Activated T-cell treated with anti-CD3 and anti-CD28 coated beads for 48 hours (primary cell): ENCODE measurements at places on chromosomes 6 and 20.

DNA sequence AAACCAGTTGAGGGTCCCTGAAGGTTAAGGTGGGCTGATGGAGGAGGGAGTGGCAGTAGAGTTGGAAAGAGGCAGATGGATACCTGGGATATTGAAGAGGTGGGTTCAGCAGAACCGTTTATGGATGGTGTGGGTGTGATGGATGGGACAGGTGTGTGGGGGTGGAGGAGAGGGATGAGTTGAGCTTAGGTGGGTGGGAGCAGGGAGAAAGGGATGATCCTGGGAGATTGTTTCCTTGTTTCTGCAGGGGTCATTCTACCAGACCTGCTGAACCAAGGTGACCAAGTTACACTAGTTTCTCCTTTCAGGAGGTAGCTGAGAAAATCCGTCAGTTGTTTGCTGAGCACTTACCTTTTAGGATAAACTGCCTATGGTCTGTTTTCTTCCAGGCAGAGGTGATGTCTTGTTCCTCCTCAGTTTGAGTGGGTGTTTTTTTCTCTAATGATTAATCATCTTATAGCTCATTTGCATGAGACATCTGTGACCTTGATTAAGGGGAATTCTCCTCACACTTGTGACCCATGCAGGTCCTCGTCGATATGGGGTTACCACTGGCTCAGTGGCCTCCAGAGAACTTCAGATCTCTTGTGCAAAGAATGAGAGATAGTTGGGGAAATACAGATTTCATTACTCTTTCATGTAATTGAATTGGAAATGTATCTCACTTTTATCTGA is 53.0 kb downstream of the FARS2 start:
- DNase-seq: no peak

DNA sequence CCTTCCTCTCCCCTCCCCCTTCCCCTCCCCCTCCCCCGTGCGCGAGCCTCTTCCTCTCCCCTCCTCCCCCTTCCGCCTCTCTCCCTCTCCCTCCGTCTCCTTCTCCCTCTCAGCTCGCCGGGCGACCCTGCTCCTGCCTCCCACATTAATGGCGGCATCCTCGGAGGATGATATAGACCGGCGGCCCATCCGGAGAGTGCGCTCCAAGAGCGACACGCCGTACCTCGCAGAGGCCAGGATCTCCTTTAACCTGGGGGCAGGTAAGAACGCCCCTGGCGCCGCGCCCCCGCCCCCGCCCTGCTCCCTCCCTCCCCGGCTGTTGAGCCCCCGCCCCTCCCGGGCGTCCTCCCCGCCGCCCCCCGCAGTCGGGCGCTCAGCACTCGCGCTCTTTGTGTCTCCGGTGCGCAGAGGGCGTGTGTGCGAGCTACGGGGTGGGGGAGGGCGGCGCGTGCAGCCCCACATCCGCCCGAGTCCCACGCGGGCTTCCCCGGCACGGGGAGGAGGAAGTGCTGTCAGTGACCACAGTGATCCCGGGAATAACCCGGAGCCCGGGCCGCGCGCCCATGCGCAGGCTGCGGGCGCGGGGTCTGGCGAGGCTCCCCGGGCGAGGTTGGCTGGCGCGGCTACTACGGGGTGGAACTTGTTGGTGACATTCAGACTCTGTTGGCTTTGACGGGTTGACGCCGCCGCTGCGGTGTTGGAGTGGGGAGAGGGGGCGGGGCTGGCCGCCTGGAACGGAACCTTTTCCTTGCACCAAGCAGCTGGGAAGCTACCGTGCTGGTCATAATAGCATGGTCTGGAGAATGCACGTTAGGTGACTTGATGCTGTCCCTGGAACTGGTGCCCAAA is 33.2 kb downstream of the PHACTR1 start:
- DNase-seq: no peak

- no peak for DNase-seq
Observed at GRCh38 chr6:30359276-30359675, 14.3 kb downstream of the RPP21 start.

DNA sequence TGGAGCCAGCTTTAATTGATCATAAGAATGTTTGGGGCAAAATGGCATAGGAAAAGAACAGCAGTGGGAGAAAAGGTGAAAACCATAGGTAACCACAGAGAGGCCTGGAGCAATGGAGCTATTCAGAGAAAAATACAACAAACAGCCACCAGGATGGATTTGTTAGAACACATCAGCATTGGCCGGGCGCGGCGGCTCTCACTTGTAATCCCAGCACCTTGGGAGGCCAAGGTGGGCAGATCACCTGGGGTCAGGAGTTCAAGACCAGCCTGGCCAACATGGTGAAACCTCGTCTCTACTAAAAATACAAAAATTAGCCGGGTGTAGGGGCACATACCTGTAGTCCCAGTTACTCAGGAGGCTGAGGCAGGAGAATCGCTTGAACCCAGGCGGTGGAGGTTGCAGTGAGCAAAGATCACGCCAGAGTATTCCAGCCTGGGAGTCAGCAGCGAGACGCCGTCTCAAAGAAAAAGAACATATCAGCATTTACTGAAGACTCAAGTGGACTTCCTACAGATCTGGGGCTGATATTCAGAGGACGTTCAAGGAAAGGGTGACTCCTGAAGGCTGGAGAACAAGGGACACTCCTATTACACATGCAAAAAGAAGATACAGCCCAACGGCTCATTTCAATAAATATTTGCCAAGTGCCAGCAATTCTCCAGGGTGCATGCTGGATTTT is 20.2 kb downstream of the SNHG17 start:
- DNase-seq: no peak

GRCh38 chr6:2900821-2901644 is 2.1 kb downstream of the SERPINB9 start:
- DNase-seq: no peak

DNA sequence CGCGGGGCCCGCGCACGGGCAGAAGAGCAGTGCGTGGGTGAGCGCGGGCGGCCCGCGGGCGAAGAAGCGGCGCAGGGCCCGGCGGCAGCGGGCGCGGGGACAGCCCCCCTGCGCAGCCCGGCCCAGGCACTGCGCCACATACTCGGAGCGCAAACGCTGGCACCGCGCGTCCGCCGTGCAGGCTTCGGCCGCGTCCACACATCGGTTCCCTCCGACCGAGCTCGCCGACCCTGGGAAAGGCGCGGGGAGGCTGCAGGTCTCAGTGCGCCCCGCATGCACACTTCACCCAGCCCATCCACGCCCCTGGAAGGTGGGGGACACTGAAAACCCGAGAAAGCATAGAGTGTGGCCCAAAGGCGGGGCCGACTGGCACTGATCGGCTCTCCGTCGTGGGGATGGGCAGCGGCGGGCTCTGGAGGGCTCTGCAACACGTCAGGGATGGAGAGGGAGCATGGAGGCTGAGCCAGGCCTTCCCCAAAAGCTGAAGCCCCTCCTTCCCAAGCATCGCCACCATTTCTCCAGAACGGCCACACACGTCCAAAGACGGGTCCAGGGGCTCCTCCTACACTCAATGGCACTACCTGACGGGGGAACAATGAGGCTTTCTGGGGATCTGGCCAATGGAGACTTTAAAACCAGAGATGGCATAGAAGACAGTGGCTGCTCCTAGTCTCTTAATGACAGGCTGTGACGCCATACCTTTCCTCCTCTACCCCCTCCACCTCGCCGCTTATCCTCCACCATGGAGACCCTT is 2.0 kb downstream of the GFRA4 start:
- DNase-seq: no peak

GRCh38 chr6:75023634-75024033 is 182.2 kb downstream of the COL12A1 start:
- no peak for DNase-seq

DNA sequence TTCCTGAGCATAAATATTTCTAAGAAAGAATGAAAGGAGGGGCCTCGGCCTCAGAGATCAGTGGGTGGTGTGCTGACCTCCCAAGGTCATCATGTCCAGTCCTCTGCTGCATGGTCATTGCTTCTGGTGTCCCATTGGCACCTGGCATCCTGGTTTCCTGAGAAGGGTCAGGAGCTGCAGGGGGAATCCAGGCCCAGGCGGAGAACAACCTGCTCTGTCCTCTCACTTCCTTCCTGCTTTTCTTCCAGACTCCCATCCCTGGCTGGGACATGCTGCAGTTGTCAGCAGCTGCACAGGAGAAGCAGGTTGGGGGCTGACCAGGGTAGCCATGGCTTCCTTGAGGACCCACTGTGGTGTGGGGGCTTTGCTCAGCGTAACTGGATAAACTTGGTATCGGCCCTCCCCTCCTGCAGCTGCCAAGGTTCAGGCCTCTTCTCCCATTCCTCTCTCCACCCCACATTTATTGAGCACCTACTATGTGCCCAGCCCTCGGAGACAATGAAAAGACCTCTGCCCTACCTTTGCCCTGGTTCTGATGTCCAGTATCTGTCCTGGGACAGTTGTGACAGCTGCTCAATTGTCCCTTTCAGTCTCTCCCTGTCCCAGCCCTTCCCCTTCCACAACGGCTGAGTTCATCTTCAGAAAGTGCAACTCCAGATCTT is 155.2 kb downstream of the CEBPB start:
- no peak for DNase-seq

- DNase-seq: no peak
Observed at GRCh38 chr6:146581968-146582367, 16.8 kb upstream of the ADGB start.

GRCh38 chr6:52310932-52311331 is 26.4 kb upstream of the MCM3 start:
- no peak for DNase-seq

DNA sequence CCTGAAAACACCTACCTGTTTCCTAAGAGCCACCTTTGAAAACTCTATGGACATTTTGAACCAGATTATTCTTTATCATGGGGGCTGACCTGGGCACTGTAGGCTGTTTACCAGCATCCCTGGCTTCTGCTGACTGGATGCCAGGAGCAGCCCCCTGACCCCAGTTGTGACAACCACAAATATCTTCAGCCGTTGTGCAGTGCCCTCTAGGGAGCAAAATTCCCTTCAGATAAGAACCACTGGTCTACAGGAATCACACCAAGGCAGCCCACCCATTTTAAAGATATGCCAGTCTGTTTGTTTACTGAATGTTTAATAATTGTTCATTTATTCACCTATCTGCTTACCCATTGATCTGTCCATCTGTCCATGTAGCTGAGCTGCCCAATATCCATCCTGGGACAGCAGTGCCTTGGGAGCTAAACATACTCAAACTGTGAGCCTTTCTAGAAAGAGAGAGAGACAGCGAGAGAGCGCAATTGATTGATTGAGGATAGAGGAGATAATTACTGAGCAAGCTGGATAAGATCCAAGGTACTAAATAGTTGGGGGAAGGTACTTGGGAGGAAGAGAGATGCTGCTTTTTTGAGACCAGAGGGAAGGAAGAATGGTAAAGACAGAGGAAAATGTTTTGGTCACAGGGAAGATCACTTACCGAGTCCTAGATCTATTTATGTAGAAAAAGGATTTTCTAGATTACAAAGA is 276.8 kb downstream of the NRN1 start:
- DNase-seq: no peak

DNA sequence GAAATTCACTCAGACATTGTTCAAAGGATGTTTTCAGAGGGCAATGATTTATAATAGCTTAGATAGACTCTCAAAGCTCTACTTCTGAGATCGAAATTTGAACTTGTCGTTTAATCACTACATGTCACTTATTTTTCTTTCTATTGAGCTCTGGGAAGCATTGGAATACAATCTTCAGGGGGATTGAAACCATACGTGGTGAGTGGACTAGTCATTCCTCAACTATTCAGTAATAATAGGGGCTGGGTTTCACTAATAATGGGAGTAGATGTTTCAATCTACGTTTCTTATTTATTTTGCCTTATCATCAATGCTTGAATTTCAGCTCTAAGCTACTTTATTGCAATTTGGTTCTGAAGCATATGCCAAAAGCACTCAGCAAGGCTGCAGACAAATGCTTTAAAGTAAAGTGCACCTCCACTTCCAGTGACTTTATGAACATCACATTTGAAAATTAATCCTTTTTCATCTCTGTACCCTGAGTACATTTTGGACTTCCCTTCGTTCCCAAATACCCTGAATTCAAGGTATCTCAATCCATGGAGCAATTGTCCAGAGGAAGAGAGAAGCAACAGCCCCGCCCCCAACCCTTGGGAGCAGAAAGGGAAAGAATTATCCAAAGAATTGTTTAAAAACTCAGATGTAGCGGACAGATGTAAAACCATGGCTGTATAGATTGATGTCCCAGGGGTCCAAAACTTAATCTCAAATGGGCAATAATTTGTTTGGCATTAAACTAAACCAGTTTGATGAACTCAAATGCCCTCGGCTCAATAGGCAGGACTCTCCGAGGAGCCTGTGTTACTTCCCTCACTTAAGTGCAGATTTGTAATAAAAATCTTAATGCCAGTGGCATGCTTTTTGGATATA is 68.1 kb downstream of the HFE start:
- no peak for DNase-seq

DNA sequence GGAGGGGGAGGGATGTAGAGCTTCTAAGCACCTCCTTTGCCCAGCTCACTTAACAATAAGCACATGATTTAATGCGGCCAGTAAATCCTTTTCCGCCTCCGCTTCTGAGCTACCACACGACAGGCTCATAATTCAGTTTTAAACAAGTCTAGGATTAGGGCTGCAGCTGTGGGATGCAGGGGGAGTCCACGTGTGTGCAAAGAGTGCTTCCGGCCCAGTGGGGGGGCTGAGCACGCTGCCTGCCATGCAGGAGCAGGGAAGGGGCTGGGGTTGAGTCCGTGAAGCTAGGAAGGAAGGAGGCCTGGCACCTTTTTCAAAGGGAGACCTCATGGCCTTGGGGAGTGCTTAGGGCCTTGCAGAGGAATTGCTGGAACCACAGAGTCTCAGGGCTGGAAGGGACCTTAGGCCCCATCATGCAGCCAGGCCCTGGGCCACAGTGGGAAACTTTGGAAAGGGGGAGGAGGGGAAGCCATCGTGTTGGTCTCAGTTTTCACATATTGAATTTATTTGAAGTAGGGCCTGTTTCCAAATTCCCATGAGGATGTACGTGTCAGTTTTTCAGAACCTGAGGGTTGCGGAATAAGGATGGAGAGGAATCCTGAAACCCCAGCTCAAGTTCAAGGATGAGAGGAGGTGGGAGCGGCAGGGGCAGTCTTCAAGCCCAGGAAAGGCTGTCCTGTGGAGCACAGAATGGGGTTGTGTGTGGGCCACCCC is 96.1 kb downstream of the VEGFA start:
- DNase-seq: no peak

DNA sequence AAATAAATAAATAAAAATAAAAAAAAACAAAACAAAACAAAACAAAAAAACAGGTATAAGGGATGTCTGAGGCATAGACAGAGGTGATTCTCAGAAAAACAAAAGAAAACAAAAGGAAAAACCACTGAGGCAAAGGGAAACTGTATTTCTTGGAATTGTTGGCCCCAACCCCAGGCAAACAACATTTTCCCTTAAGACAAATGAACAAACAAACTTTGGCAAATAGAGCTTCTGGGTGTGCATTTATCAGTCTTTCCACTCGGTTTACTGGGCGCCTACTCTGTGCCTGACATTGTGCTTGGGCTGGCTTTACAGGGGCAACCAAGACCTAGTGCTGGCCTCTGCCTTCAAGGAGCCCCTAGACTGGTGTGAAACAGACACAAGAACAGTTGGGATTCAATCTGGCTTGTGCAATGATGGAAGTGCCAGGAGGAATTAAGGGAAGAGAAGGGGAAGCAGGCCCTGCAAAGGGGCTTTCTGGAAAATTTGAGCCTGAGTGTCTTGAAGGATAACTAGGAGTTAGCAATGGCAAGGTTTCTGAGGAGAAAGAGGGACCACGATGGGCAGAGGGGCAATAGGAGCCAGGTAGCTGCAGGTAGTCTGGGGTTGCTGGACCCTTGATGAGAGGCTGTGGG is 33.8 kb upstream of the IER3 start:
- DNase-seq: no peak
